NCI-H2081 (cell line): ENCODE measurements at places on chromosomes 16 and 17.

- no peak for DNase-seq
Measured at GRCh38 chr16:78092758-78093157, 6.7 kb upstream of the WWOX start.

GRCh38 chr17:39164675-39165143 lies 1.3 kb downstream of the ARL5C start:
- DNase-seq: peak; percentile 60

DNA sequence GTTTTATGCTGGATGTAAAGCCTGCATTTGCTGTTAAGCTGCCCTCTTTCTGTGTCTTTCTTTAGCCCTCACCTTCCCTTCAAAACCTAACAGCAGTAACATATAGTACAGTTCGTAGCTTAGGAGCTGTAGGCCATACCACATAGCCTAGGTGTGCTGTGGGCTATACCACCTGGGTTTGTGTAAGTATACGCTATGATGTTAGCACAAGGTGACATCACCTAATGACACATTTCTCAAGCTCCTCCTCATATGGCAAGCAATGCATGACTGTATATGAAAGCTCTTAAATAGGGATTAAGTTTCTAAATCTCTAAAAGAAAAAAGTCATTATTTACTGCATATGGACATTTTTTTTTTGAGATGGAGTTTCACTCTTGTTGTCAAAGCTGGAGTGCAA lies 57.8 kb upstream of the TMEM97 start:
- no peak for DNase-seq

DNA sequence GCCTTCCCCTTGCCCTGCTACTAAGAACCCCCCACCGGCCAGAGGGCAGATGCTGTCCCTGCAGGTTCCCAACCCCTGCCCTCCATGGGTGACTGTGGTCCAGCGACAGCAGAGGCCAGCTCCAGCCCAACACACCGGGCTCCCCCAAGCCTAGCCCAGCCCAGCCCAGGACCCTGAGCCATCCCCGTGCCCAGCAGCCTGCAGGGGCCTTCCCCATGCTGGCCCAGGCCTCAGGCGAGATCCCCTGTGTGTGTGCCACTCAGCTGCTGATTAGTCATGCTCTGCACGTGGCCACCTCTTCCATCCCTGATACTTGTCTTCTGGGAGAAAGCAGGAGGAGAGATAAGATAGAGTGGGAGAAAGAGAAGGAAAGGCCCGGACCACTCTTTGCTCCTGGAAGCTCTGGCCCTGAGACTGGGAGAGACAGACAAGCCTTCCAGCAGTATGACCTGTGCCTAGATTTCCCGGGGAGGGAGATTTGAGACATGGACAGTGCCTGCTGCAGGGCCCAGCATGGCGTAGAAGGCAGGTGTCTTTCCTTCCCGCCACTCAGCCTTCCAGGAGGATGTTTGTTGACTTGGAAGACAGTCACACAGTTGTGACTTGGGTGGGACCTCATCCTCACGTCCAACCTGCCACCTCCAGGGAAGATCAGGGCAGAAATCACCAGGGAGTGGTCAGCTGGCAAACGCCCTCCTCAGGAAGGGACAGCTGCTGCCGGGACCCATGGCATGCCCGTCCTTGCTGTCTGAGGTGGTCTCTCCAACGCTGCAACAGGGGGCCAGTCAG lies 41.3 kb upstream of the RASD1 start:
- no peak for DNase-seq

DNA sequence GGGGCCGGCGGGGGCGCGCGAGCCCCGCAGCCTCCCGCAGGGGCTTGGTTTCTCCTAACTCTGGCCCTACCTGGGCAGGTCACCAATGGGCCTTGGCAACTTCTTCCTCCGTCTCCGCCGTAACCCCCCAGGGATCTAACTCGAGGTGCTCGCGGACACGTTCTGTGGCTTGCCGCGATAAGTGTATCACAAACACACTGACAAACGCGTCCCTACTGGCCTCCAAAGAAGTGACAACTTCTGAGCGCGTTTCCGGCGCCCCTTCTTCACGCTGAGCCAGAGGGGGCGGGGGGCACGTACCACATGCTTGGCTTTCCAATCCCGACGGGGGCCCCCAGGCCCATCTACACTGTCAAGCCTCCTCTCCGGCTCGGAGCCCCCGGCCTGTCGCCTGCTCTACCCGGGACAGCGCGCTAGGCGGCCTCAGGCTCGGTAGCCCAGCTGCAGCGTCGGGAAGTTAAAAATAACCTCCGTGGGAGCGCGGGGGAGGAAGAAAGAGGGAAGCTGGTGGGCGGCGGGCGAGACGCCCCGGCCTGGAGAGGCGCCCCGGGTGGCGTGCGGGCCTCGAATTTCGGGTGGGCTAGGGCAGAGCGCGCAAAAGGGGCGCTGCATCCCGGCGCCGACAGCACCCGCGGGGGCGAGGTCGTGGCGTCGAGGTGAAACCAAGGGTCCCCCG lies 725 bp upstream of the SPHK1 start:
- DNase-seq: no peak

DNA sequence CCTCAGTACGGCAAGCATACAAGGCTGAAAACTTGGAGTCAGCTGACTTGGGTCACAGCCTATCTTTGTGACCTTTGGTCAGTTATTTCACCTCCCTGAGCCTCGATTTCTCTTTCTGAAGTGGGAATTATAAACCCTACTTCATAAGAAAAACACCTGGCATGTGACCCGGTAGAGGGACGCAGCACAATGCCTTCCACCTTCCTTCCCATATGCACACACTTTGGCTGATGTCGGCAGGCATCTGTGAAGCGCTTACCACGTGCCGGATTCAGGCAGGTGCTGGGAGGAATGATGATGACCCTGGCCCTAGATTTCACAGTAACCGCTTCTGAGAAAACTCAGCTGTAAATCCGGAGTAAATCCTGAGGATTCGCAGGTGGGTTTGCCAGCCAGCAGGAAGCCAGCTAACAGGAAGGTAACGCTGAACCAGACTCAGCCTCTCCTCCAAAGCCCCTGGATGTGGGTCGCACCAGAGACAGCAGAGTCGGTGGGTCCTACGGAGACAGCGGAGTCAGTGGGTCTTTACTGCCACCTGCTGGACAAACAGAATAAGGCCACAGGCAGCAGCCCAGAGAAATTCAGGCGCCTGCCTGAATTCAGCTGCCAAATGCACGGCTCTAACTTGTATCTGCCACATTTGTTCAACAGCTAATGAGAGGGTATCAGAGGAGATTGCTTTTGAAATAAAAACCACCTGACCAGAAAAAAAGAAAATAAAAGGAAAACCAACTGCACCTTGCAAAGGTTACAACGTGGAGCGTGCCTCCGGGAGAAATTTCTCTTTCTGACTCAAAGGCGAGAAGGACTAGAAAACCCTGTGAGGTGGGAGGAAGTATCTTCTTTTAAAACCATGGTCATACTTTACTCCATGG lies 16.6 kb downstream of the COPRS start:
- DNase-seq: peak; percentile 70

- DNase-seq: no peak
Measured at GRCh38 chr17:14582996-14583395, 282.1 kb downstream of the HS3ST3B1 start.

DNA sequence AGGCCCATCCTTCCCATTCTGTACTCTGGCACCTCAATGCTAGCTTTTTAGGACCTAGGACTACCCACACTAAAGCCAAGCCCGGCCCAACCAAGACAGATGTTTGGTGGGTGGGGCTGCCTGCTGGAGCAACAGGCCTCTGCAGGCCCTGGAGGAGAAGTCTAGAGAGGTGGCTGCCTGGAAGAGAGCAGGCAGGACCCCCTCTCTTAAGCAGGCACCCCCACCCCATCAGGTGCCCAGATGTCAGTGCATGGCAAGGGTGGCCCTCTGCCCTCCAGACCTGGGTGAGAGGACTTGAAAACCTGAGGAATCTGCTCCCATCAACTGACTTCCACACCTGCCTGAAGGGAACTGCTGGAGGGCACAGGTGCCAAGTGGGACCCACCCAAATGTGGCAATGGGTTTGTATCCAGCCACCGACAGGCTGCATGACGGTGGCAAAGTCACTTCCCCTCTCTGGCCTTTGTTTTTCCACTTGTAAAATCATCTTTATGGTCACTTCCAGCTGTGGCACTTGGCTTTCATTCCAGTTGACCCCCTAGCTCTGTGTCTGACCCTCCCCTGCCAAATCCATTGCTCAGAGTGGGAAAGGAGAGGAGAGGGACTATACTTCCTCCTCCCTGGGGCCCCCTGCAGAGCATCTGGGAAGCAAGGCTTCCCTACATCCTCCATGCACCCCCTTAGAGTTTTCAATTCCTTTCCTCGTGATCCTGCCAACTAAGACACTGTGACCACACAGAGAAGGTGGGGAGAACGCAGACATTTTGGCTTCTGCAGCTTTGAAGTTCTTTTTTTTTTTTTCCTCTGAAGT lies 1.7 kb upstream of the STAT5A start:
- DNase-seq: no peak

DNA sequence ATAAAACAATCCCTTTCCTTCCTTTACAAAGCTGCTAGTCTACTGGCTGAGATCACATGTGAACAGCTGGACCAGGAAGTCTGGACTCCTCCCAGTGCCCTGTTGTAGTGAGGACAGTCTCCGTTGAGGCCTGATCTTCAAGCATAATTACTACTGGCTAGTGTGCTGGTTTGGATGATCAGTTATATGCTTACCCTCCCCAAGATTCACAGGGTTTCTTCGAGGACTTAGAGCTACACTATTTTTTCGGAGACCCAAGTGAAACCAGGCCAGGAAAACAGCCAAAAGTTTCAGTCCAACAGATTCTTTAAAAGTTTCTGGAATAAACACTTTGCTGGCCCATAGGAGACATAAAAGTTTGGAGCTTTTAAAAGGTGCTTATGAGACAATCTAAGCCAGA lies 194.9 kb upstream of the CDH11 start:
- no peak for DNase-seq

GRCh38 chr17:61128661-61129115 lies 271.0 kb upstream of the TBX2 start:
- DNase-seq: no peak

GRCh38 chr17:55742272-55743102 lies 8.4 kb upstream of the PCTP start:
- no peak for DNase-seq

DNA sequence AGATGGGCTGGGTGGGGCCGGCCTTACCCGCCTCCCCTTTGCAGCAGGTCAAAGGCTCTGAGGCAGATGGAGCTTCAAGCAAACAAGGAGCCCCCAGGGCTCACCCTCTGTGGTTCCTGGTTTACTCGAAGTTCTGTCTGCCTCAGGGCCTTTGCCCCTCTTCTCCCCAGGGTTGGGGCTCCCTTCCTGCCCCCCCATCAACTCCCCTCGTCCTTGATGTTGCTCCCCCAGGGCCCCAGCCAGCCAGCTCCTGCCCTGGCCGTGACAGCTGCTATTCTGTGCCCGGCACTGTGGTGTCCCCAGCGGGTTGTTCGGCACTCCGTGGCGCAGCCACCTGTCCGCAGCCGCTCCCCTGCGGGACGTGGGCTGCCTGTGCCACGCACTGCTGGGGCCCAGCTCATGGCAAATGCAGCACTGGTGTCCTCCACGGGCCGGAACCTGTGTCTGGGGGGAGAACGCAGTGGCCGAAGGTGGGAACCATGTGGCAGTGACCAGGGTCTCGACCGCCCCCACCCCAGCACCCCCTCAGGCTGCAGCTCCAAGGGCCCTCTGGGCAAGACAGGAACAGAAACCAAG lies 4.3 kb upstream of the METRN start:
- no peak for DNase-seq

DNA sequence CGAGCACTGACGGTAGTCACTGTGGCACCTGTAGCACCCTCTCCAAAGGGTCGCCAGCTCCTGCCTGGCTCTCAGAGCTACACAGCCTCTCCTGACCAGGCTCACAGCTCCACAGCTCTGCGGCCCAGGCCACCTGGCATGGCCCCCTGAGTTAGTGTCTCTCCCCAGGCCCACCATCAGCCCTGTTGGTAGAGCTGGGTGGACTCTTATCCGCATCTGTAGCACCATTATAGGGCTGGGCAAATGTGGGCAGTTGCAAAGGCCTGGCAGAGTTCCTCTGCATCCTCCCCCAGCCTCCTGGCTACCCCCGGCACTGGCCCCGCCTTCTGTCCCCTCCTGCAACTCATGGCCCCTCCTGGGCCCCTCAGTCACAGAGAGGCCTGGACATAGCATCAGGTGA lies 18.2 kb downstream of the SCGB1C2 start:
- no peak for DNase-seq

- DNase-seq: no peak
Measured at GRCh38 chr17:47995241-47995935, 24.5 kb downstream of the CDK5RAP3 start.

GRCh38 chr16:31875112-31875803 lies 1.7 kb downstream of the ZNF267 start:
- no peak for DNase-seq

- no peak for DNase-seq
Measured at GRCh38 chr17:4858882-4859260, 25.7 kb downstream of the MINK1 start.

- DNase-seq: no peak
Measured at GRCh38 chr17:7589204-7589868, 558 bp downstream of the SOX15 start.

GRCh38 chr16:4306470-4307214 lies 9.2 kb upstream of the GLIS2 start:
- DNase-seq: peak; percentile 42
